NAMALWA (cell line): ENCODE measurements at places on chromosomes 6 and 20.

DNA sequence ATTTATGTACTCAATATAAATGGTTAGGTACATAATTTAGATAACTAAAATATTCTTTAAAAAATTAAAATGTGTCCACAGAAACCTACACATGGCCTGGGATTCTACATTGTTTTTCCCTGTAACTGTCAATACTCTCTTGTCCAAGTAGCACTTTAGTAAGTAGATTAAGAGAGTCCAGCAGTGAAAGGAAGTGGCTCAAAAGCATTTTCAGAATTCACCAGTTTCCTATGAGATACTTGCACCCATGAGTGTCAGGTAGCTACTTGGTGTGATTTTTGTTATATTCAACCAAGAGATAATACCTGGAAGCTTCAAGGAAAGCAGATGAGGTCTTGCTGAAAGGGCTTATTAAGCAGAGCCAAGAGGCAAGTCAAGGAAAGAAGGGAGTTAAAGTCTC lies 126.3 kb downstream of the FYN start:
- DNase-seq: no peak

DNA sequence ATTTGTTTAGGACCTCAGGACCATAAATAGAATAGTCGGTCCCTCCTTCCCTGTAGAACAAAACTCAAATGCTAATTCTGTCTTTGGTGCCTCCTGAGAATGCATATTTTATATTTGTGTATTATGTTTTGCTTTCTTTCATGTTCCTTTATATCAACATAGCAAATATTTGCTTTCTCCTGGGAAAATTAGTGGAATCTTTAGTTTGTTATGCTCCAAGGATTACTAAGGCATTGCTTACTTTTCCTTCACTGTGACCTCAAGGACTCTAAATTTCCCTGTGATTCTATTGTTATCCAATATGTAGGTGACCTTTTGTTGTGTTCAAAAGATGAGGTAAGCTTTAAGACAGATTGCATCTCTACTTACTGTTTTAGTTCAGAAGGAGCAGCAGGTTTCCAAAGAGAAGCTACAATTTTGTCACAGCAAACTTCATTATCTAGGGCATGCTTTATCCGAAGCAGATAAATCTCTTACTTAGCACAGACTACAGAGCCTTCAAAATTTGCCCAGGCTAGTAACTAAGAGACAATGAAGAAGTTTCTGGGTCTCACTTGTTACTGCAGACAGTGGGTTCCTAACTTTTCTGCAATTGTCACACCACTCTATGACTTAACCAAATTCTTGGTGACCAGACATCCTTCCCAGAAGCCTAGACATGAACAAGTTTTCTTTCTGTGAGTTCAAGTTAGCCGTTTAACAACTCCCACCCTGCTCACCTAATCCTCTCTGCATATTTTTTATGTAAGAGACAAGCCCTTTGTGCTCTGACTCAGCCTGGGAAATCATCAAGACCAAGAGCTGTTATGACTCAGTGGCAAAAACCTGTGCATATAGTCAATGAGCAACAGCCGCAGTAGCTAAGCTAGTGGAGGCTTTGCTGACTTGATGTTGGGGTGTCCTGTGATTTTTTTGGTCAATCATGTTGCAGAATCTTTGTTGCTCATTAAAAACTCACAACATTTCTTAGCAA lies 378.8 kb downstream of the QKI start:
- no peak for DNase-seq

- no peak for DNase-seq
These were observed 4.4 kb upstream of the CCDC28A start for GRCh38 chr6:138769102-138769676.

DNA sequence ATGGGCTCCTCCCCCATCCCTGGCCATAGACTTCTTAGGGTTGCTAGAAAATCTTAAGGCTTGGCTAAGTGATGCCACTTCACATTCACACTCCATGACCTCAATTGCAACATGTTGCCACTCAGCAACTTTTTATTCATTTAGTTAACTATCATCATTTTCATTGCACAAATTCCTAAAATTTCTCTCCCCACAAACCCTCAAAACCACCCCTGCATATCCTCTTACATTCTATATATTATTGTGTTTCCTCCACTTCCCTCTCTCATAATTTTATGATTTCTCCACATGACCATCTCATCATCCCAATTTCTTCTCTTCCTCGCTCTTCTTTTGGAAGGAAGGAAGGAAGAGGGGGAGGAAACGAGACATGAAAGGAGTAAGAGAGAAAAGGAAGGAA lies 436.0 kb downstream of the HACE1 start:
- no peak for DNase-seq

DNA sequence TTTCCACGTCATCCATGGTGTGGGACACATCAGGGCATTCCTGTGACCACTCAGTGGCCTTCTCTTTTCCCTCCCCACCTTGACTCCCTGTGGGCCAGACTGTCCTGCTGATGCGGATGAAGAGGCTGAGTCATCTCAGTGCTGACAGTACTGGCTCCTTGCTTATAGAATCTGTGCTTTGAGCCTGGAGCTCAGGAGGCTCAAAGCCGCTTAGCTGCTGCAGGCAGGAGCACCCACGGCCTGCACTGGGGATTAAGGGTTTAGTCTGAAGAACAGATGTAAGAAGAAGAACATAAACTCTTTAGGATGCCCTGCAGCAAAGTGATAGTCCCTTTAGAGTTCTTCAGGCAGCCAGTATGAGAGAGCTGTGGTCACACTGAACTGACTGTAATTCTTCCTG lies 642.0 kb upstream of the CHD6 start:
- DNase-seq: no peak

- DNase-seq: no peak
These were observed 681.6 kb upstream of the FLRT3 start for GRCh38 chr20:15018966-15019365.

GRCh38 chr20:2259731-2260130 lies 36.1 kb upstream of the TGM3 start:
- DNase-seq: no peak

- no peak for DNase-seq
These were observed 8.7 kb upstream of the PDE7B start for GRCh38 chr6:135842618-135843392.

DNA sequence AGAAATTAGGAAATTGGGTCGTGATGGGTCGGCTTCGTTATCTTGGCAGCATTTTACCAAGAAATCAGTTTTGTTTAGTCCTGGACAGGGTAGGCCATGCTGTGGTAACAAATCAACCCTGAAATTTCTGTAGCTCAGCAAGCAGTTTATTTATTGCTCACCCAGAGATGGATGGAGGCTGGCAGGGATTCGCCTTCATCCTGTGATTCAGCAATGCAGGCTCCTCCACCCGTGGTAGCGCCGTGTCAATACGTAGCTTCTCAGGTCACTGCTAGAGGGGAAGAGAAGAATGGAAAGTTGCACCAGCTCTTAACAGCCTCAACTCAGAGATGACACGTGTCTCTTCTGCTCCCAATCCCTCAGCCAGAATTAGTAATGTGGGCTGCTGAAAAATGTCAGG lies 157.0 kb upstream of the SGK1 start:
- no peak for DNase-seq

- DNase-seq: no peak
These were observed 170.8 kb upstream of the PHACTR1 start for GRCh38 chr6:12545619-12546409.

GRCh38 chr6:113481458-113481857 lies 375.7 kb upstream of the MARCKS start:
- DNase-seq: no peak

GRCh38 chr20:46894971-46895905 lies 595 bp downstream of the EYA2 start:
- no peak for DNase-seq

DNA sequence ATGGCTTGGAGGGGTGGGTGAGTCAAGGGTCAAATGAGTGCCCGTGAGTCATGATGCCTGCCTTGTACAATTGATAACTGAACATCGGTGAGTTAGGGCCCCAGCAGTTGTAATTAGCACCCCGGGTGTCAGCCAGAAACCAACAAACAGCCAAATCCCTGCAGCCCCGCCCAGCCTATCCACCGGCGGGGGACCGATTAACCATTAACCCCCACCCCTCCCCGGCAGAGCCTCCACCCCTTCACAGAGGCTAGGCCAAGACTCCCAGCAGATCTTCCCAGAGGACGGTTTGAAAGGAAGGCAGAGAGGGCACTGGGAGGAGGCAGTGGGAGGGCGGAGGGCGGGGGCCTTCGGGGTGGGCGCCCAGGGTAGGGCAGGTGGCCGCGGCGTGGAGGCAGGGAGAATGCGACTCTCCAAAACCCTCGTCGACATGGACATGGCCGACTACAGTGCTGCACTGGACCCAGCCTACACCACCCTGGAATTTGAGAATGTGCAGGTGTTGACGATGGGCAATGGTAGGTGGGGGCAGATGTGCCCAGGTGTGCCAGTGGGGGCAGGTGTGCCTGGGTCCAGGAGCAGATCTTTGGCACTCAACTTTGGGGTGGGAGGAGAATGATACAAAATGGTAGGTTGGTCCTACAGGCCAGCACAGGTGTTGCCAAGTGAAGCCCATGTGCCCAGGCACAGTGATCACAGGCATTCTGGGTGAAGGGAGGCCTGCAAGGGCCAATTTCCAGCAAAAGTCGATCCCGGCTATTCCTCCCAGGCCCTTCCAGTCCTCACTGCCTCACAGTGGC lies 45.7 kb downstream of the HNF4A start:
- DNase-seq: no peak

GRCh38 chr6:107622269-107622668 lies 132.4 kb downstream of the SOBP start:
- no peak for DNase-seq

DNA sequence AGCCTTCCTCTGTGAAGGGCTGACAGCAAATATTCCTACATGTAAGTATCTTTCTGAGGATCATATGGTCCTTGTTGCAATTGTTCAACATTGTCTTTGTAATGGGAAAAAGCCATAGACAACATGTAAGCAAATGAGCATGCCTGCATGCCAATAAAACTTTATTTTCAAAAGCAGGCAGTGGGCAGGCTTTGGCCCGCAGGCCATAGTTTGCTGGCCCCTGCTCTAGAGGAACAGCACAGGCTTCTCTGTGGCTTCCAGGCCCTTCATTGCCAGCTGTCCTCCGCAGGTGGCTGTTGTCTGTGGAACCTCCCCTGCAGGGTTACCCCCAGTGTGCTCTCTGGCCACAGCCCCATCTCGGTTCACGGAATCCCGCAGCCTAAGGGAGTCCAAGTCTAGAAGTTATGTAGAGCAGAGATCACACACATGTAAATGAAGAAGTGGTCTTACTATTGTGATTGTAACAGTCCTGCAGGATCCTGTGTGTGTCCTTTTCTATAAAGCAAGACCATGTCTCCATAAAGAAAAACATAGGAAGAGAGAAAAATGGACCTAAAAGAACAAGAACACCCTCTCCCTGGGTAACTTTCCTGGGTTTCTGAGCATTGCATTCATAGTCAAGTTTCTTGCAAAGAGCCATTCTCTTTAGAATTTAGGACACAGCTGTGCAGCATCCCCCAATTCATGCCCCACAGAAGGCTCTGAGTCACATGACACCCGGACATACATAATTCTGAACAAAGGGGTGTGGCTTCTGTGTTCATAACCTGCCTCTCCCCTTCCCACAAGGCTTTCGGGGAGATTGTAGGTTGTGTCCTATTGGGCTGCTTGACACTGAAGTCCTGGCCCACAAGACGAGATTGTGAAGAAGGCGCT lies 10.0 kb downstream of the UNC93A start:
- no peak for DNase-seq

GRCh38 chr20:63025534-63026331 lies 19.0 kb upstream of the BHLHE23 start:
- DNase-seq: no peak

DNA sequence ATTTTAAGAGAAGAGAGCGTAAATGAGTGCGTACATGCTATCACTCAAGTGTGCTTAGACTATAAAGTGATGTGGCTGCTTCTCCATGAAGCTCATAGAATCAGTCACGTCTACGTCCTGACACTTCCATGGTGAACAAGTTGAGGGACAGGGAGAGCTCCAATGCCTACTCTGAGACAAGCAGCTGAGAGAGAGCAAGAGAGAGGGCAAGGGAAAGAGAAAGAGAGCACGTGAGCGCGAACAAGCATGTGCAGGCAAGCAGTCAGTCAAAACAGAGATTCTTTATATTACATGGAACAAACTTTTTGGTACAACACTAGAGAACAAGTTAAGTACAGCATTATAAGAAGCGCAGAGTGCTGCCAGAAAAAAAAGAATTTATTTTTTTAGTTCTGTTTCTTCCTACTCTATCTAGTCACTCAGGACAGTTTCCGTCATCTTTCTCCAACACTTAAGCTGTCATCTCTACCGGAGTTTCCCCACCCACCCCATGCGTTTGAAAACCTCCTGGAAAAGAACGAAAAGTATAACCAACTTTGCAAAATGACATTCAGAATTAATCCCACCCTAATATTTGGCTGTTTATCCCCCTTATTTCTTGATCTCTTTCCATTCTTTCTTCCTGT lies 61.8 kb downstream of the EPB41L2 start:
- DNase-seq: no peak

DNA sequence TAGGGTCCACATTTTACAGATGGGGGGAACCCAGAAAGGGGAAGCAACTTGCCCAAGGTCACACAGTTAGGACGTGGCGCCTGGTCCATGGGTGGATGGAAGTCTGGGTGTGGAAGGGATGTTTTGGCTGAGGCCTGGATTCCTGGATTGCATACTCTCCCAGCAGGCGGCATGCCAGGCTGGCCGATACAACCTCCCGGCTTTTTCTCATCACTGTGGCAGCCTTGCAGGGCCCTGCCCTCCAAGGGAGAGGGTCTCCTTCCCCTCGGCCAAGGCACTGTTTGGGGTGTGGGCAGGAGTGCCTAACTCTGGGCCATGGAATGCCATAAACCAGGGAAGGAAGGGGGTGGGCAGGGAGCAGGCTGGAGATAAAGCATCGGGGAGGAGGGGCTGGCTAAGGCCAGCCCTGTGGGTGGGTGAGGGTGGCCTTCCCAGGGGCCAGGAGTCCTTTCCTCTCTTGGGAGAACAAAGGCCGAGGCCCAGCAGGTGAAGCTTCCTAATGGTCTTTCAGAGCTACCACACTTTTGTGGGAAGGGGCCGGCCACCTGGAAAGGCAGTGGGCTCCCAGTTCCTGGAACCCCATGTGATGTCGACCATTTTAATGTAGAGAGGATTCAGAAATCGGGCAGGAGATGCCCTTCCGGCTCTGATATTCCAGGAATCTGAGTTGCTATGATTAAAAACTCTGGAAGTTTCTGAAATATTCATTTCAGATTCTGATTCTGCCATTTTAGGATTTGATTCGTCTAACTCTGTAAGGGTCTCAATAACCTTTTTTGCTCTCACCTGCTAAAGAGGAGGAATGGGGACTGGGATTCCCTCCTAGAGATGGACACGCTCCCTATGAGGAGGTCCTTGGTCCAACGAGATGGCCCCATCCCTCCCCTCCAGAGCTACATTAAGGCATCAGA lies 4.2 kb downstream of the FOXS1 start:
- no peak for DNase-seq

GRCh38 chr20:20273286-20273685 lies 94.6 kb upstream of the INSM1 start:
- DNase-seq: no peak

- DNase-seq: no peak
These were observed 67.7 kb upstream of the GCM1 start for GRCh38 chr6:53216301-53216700.

GRCh38 chr20:61173961-61174725 lies 77.9 kb upstream of the CDH4 start:
- no peak for DNase-seq

GRCh38 chr6:17271628-17272027 lies 9.5 kb upstream of the RBM24 start:
- DNase-seq: no peak

- no peak for DNase-seq
These were observed 1107.1 kb upstream of the EYS start for GRCh38 chr6:66814156-66814555.
